HFF-Myc (cell line): ENCODE measurements at places on chromosomes 6 and 20.

GRCh38 chr20:42587427-42587826 is 602.3 kb downstream of the PTPRT start:
- no peak for DNase-seq

- DNase-seq: no peak
Observed at GRCh38 chr20:719068-719467, 43.5 kb upstream of the SCRT2 start.

DNA sequence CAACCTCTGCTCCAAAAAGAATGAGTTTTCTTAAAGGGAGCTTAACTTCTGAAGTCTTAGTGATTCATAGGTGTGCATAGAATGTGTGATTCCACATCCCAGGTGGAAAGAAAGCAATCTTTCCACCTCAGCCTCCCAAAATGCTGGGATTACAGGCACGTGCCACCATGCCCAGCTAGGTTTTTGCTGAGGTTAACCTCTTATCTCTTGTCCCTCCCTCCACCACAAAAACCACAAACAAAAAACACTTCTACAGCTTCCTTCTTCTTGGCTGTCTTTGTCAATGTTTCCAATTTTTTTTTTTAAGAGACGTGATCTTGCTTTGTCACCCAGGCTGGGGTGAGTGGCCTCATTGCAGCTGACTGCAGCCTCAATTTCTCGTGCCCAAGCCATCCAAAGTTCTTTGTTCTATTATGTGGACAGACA is 8.1 kb upstream of the CSE1L start:
- DNase-seq: no peak

DNA sequence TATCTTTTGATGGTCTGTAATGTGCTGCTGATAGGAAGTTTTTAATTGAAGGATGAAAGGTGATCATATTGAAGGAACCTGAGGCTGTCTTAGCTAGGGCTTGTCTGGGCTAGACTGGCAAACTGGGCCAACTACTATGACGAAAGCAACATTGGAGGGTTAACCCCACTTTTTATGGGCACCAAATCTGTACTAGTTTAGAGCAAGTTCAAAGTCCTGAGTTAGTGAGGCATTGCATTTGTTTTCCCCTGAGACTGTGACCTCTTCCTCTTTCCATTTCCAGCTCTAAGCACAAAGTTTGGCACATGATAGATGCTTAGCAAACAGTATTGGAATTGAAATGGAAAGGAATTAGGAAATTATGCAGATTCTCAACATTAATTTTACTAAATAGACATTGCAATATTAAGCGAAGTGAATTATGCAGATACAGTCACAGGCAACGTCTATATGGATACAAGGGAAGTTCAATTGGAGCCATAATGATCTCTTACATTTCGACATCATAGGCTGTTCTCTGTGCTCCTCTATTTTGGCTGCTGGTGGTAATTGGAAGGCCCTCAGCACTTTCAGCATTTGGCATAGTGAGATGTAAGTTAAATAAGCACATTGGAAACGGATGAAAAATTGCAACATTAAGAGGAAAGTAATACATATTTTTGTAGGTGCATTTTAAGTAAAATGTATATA is 22.2 kb downstream of the CEP57L1 start:
- DNase-seq: no peak

GRCh38 chr20:52936351-52937340 is 35.5 kb upstream of the TSHZ2 start:
- no peak for DNase-seq

DNA sequence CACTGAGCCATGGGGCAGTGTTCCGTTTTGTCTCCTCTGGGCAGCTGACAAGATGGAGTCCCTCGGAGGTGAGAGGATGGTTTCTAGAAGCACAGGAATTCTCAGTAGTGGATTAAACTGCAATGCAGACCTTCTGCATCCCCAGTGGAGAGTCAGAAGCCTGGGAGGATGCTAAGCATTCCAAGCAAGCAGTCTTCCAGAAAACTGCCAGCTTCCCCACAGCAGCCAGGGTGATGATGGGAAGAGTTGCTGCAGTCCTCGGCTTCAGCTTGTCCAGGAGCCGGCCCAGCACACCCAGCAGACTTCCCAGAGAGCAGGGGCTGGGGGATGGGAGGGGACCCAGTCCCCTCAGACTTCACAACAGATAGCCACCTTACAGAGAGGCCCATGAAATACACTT is 163.6 kb downstream of the LY86 start:
- DNase-seq: no peak
